ENCODE measurements at places on chromosomes 3 and 15. TPM values are rescaled to one million over a fixed set of nuclear protein-coding genes. Genes with fewer than 3 reads are reported as not detected.

The TASOR gene
- total RNA-seq = 33.0 TPM

The ROBO1 gene
- total RNA-seq = 27.6 TPM

The TRH gene
- not detected for total RNA-seq

The STAB1 gene
- 0.50 TPM for total RNA-seq

The UTS2B gene
- 0.59 TPM for total RNA-seq

The NSUN3 gene
- 8.2 TPM for total RNA-seq

The LRRC31 gene
- total RNA-seq = not detected

The ACAD9 gene
- 34.3 TPM for total RNA-seq

The CCDC80 gene
- 114 TPM for total RNA-seq

The ECE2 gene
- total RNA-seq = not detected

The GP9 gene
- not detected for total RNA-seq

The LSG1 gene
- total RNA-seq = 19.3 TPM

The C3orf49 gene
- total RNA-seq = not detected

The VPS13C gene
- total RNA-seq = 12.1 TPM

The RIOX2 gene
- 24.7 TPM for total RNA-seq

The NEDD4 gene
- total RNA-seq = 23.9 TPM

The VGLL3 gene
- total RNA-seq = 15.8 TPM

The UNC13C gene
- total RNA-seq = not detected

The AADAC gene
- not detected for total RNA-seq

The PP2D1 gene
- not detected for total RNA-seq

The ISLR gene
- total RNA-seq = 16.1 TPM

The OXSM gene
- 6.7 TPM for total RNA-seq

The GOLGA8J gene
- not detected for total RNA-seq

The MEIS2 gene
- 25.4 TPM for total RNA-seq

The SLC2A2 gene
- not detected for total RNA-seq

The CCR8 gene
- total RNA-seq = not detected

The SLC24A5 gene
- not detected for total RNA-seq

The TMED3 gene
- 126 TPM for total RNA-seq

Data from bronchus fibroblast of lung (primary cell).